Stimulated activated CD8-positive, alpha-beta memory T cell treated with anti-CD3 and anti-CD28 coated beads, Interleukin-2, amount 100 ng/mL, for 1 hour (primary cell): ENCODE measurements at places on chromosomes 2 and 18.

GRCh38 chr2:170984079-170984478 is 55.0 kb downstream of the GORASP2 start:
- no peak for DNase-seq

GRCh38 chr2:22829791-22830190 is 555.2 kb upstream of the KLHL29 start:
- DNase-seq: no peak

DNA sequence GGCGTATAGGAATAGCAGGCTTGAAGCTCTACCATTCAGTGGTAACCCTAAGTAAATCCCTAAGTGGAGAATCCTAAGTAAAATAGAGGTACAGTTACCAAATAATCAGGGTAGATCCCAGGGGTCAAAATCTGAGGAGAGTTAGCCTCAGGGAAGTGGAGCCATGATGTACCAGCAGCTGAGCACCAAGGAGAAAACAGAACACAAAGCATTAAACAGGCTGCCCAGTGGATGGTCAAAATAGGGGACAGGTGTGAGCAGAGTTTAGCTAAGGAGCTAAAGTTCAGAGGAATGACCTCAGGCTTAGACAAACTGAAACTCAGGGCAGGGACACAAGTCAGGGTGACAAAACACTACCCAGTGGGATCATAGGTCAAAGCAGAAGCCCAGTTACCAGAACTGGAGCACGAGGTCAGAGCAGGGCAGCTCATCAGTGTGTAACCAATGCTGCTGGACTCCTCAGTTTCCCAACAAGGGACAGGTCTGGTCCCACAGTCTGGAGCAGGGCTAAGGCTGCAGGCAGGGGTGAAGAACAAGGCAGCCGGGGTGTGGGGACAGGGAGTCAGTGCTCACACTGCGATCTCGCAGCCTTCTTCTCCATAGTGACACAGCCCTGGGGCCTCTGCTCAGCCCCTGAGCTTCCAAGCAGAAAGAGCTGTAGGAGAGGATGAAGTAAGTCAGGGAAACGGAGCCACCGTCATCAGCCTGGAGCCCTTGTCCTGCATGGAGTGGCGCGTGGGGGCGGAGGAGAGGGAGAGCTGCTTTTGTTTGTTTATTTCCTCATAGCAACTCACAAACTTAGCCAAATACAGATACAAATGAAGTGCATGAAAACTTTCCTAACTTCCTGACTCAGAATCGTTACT is 264.0 kb downstream of the MREG start:
- DNase-seq: no peak

GRCh38 chr2:120345608-120346007 is 328 bp upstream of the INHBB start:
- no peak for DNase-seq

- DNase-seq: no peak
Observed at GRCh38 chr18:28350821-28351220, 173.9 kb upstream of the CDH2 start.

GRCh38 chr2:45342-46130 is 769 bp downstream of the FAM110C start:
- no peak for DNase-seq

DNA sequence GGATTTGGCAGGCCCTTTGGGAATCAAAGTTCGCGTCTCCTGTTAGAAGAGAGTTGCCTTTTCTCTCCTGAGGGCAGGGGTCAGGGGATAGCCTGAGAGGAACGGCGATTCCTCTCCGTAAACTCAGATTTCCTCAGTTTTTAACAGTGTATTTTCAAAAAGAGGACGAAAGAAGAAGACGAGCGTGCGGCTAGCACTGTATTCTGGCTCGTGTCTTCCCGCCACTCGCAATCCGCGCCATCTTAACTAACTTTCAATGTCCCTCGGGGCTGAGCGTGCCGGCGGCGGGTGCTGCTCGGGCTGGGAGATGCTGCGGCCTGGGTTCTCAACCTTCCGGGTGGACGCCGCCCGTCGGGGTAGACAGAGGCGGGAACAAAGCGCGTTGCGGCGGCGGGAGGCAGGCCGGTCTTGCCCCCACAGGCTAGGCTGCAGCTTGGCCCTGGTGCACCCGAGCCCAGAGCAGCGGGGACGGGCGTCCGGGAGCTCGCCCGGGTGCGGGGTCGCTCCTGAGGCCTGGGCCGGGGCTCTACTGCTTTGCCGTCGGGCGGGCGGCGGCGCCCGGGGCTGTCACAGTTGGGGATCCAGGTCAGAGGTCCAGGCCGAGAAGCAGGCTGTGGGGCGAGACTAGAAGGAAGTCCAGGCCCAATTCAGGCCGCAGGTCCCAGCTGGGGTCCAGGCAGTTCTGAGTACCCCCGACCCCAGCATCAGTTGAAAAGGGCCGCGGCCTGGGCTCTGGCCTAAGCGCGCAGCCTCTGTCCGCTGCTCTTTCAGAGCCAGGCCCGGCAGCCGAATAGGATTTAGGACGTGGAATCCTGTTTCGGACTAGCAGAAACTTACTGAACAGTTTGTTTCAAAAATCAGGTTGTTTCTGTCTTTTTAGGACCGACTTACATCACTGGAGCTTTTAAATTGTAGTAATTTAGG is 11.8 kb downstream of the TBR1 start:
- no peak for DNase-seq

DNA sequence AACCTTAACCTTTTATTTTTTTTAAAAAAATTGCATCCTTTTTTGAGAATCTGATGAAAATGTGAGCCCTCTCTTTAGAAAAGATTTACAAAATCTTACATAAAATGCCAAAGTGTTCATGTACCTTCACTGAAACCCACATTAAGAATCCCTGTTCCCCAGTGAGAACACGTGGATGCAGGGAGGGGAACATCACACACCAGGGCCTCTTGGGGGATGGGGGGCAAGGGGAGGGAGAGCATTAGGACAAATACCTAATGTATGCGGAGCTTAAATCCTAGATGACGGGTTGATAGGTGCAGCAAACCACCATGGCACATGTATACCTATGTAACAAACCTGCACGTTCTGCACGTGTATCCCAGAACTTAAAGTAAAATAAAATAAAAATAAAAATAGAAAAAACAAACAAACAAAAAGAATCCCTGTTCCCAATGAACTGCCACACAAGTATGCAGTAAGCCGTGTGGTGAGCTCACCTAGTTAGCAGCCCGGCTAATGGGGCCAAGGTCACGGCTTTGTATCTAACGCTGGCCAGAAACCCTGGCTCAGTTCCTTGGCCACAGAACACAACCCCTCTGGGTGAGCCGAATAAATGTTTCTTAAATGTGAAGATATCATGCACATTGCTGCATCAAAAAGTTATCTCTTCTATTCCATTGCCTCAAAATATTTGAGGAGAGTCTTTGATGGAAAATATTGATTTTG is 41.4 kb downstream of the CHST9 start:
- DNase-seq: no peak

GRCh38 chr2:130823171-130823885 is 13.4 kb upstream of the ARHGEF4 start:
- no peak for DNase-seq

GRCh38 chr2:54855434-54855833 is 132.0 kb downstream of the EML6 start:
- DNase-seq: no peak

GRCh38 chr2:151302404-151302803 is 12.9 kb upstream of the NMI start:
- DNase-seq: no peak

DNA sequence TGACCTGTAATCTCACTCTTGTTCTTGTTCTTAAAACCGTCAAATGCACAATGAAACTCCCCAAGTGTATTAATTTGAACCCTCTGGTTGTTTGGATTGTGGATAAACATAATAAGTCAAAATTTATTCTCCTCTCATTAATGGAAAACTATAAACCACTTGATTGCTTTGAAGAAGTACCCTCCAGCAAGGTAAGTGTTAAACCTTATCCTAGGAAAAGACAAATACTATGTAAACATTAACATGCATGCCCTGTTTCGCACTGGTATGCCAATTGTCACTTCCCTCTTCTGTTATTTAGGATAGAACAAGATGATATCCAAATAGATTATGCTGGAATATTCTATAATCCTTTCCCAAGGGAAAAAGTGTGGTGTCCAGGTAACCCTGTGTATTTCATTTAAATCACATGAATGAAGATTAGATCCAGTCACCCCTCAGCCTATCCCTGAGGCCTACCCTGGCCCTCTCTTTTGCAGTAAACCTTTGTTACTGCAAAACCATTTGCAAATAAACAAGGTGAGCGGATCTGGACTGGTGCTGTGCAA is 1.3 kb downstream of the ADI1 start:
- DNase-seq: no peak

GRCh38 chr2:109433486-109433885 is 180.3 kb downstream of the SEPTIN10 start:
- DNase-seq: no peak

DNA sequence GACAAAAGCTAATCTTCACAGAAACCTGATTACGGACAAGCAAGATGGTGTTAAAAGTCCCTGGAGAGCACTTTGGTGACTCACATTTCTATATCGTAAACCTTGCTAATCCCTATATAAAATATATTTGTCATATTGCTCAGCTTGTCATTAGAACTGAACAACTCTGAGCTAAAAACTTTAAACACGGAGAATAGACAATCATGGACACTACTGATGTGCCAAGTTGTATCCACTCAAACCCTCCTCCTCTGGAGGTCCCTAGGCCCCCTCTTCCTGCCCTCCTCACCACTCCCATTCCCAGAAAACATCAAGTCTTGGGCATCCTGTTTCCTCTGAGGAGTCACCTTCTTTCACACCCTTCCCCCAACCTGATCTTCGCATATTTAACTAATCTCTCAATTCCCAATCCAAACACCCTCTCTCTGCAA is 138.7 kb upstream of the PID1 start:
- no peak for DNase-seq

DNA sequence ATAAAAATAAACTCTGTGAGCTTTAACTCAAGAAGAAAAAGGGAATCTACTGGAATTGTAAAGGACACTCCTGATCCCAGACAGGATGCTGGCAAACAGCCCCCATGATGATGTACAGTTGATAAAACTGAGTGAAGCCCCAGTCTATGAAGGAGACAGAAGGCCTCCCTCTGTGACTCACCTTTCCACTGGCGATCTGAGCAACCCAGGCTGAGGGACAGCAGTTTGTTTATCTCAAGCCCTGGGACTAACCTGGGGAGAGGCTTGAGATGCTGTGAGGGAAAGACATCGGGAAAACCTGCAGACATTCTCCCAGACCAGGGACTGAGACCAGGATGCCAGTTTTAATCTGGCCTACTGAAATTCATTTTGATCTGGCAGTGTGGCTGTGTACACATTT is 104.5 kb upstream of the CDH2 start:
- DNase-seq: no peak

DNA sequence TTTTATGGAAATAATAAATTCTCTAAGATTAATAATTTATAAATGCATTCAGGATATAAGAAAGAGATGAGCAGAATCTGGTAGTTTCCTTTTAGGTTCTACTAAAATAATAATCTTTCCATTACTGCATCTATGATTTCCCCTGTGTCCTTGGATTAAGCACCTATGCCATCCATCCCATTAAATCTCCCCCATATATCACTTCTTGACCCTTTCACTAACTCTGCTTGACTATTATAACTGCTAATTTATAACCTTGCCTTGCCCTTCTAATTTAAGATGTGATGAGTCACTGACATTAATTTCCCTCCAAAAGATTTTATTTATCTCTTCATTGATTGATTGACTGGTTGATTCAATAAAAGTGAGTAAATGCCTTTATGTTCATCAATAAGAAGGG is 348.3 kb upstream of the LRATD1 start:
- DNase-seq: no peak
